ENCODE measurements at places on chromosomes 12 and 14.

DNA sequence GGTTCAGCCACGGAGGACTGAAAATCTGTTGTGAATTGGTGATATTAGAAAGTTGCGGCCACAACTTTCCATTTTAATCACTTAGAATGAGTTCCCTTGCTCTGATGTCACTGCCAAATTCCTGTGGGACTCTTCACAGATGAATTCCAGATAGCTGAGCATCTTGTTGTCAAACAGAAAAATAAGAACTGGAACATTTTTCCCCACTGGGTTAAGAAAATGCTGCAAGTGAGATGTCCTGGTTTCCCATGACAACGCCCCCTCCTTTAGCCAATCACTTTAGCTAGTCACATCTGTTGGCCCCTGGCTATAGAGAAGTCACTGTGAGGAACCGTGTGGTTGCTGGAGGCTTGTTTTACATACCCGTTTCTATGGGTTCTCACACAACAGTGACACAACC lies 135.9 kb downstream of the KTN1 start:
- DNase-seq = no peak

GRCh38 chr12:118061873-118062843 lies 1.2 kb upstream of the WSB2 start:
- DNase-seq = no peak

- DNase-seq = no peak
Observed at GRCh38 chr14:66600416-66600815, 92.5 kb downstream of the GPHN start.

DNA sequence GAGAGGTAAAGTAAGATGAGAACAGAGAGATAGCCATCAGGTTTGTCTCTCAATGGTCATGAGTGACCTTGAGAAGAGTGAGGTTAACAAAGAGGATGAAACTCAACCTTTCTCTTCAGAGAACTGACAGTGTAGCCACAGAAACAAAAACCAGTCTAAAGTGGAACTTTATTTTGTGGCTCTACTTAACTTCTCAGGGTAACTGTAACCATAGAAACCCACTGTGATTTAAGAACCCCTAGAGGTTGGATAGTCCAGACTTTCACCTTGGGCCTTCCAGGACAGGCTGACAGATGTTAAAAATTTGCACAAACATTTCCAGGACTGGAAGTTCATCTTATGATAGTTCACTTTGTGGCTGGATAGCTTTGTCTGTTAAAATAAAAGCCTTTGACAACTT lies 48.5 kb downstream of the ATP23 start:
- no peak for DNase-seq

GRCh38 chr14:104428333-104428851 lies 151.2 kb upstream of the C14orf180 start:
- DNase-seq = no peak

DNA sequence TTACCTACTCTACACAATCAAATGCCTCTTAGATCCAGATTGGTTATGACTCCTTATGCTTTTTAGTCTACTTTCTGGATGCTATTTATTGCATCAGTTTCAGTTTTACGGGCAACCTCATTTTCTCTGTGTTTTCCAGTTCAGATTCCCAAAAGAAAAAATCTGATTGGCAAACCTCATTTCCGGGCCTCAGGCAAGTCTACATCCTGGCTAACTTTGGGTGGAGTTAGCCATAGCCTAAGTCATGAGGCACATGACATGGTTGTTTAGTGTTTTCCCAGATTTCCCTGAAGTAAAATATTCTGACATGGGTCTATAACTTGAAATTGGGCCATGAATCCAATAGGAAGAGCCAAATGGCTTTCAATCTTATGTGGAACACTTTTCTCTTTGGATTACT lies 339.7 kb downstream of the NUAK1 start:
- DNase-seq = no peak

DNA sequence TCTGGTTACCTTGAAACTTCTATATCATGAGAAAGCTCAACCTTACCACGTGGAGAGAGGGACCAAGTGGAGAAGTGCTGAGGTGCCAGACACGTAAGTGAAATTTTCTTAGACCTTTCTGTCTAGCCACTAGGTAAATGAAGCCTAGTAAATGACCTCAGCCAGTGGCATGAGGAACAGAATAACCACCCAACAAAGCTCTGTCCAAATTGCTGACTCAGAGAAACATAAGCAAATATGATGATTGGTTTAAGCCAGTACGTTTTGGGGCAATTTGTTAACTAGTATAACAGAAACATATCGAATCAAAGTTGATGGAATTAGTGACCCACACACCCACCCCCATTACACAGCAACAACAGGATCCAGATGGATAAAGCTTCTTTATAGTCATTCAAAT lies 75.2 kb upstream of the MAX start:
- DNase-seq = no peak

DNA sequence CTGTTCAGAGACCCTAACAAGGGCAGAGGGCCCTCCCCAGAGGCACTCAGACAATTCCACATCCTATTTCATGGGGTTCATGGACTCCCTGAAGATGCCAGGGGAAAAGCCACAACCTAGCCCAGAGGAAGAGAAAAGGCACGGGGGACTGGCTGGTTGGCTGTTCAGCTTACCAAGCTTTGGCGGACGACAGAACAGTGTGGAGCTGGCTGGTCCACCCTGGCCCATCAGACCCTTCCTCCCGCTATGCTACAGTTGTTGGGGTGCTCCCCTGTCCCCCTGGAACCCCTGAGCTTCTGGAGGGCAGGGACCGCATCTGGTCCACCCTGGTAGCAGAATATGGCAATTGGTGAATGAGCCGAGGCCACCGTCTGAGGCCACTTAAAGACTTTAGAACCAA lies 6.3 kb downstream of the TESC start:
- no peak for DNase-seq

DNA sequence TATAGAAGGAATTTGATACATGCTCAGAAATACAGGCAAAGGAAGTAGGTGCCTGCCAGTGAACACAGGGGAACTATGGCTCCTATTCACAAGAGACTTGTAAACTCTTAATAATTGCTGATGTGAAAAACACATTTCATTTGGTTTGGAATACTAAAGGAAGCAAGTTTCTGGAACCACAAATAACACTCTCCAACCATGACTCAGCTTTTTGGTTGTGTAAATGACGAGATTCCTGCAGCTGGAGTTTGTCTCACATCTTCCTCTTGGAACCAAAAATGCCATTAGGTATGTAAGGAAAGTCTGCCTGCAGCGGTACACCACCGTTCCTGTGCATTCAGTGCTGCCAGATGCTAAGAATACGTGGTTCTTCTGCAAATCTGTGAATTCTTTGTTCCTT lies 4.5 kb upstream of the OR11H6 start:
- DNase-seq = no peak

GRCh38 chr14:31229009-31229408 lies 21.4 kb upstream of the HECTD1 start:
- no peak for DNase-seq

DNA sequence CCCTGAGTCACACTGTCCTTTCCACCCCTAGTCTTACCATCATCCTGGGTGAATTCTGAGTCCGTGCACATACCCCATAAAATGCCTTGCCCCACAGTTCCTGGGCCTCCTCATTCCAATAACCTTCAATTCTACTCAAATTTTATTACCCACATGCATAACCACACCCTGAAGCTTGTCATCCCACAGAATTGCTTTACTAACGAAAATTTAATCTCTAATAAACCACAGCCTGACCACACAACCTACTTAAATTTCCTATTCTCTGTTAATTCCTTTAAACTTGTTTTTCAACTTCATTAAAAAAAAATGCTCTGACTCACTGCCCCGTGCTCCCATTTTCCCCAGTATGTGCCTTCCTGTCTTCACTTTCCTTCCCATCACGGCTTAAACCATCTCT lies 205.9 kb downstream of the PHLDA1 start:
- no peak for DNase-seq

DNA sequence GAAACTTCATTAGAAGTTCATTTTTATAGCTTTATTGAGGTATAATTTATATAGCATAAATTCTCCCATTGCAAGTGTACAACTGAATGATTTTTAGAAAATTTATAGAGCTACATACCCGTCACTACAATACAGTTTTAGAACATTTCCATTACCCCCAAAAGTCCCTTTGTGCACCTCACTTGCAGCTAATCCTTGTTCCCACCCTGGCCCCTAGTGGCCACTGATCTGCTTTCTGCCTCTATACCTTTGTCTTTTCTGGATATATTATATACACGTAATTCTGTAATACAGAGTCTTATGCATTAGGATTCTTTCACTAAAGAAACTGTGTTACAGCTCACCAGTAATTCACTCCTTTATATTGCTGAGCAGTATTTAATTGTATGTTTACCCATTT lies 145.1 kb upstream of the DIO2 start:
- no peak for DNase-seq

GRCh38 chr14:30134936-30135335 lies 207.3 kb upstream of the PRKD1 start:
- DNase-seq = no peak

DNA sequence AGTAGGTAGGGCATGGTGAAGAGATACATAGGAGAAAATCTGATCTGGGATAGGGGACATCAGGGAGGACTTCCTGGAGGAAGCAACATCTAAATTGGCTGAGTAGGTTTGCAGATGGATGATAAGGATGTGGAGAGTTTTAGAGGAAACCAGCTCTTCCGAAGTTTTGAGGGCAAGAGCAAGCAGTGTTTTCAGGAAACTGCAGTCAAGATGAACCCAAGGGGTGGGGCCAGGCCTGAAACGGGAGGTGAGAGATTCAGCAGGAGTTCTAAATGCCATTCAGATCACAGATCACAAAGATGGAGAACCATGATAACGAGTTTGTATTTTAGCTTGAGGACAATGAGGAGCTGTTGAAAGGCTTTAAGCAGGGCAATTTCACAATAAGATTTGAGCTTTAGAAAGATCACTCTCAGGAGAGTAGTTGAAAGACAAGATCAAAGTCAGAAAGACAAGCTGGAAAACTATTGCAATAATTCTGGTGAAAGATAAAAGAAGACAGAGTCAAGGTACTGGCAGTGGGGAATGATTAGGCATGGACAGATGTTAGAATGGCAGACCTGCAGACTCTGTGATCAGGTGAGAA lies 70.1 kb upstream of the PLXNC1 start:
- no peak for DNase-seq

- DNase-seq = no peak
Observed at GRCh38 chr12:66829660-66830325, 150.9 kb upstream of the GRIP1 start.

GRCh38 chr12:85527192-85527591 lies 247.2 kb downstream of the ALX1 start:
- DNase-seq = no peak

DNA sequence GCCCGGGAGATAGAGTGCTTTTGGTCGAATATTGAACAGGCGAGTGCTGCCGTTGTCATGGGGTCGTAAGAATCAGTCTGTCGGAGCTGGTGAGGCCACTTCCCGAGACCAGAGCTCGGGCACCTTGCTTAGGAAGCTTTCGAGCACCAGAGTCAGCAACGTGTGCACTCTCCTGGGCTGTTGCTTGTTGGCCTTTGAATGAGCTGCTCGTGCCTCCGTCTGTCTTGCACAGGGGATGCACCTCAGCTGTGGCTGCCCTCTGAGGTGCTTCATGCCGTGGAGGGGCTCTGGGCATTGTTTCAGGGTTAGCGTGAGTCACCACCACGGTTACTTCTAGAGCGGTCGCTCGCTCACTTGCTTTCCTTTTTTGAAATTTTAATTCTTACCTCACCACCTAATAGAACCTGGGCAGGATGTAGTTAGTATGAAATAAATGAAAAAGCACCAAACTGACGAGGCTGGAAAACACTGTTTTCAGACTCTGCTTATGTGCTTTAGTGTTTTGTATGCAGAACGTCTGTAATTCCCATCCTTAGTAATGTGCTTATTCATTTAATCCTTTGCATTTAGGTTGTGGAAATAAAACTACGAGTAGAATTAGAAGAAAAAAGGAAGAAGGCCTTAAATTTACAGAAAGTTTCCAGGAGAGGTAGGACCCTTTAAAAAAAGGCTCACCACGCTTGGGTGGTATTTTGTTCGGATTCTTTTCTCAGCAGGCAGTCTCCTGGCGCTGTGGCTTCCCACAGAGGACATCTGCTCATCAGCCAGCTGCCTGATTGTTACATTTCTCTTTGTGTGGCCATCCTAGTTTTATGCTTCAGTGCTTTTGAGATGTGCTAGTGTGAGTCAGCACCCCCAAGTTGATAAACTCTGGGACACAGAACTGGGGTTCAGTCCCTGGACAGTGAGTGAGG lies 40.6 kb downstream of the EP400 start:
- DNase-seq = no peak

GRCh38 chr14:76090616-76091391 lies 60.9 kb upstream of the GPATCH2L start:
- no peak for DNase-seq

DNA sequence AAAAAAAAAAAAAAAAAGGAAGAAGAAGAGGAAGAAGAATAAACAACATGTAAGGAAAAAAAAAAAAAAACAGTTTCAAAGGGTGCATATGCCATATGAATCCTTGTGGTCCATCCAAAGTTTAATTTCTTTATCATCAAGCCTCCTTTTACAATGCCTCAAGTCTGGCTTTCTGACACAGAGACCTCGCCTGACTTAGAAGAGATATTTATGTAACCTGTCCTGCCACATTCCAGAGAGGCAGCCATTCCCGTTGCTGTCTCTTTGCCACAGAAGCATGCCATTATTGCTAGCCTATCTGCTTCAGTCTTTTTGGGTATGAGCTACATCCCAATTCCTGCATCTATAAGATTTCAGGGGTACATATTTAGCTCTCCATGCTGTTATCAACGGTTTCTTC lies 596.7 kb upstream of the ATP2B1 start:
- no peak for DNase-seq

GRCh38 chr12:66117242-66117641 lies 13.3 kb downstream of the LLPH start:
- DNase-seq = no peak

DNA sequence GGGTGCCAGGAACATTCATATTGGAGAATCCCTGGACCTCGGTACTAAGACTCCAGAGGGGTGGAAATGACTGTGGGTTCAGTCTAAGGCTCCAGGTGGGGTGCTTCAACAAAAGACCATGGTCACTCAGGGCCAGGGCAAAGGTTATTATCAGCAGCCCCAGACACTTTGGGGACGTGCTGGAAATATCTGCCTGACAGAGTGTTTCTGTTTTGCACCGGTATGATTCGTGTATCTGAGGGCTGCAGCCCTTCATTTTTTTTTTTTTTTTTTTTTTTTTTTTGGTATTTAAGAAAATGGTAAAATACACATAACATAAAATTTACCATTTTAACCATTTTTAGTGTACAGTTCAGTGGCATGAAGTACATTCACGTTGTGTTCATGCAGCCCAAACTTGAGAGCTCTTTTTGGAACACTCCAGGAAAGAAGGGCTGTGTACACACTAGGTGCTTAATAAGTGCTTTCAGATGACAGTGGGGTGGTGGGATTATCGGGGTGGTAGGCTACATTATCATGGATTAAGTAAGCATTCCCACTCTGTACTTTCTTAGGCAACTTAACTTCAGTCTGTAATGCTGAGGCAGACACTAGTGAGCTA lies 120.3 kb downstream of the CHST11 start:
- DNase-seq = no peak

- DNase-seq = no peak
Observed at GRCh38 chr12:71160585-71160984, 2.8 kb upstream of the TSPAN8 start.

DNA sequence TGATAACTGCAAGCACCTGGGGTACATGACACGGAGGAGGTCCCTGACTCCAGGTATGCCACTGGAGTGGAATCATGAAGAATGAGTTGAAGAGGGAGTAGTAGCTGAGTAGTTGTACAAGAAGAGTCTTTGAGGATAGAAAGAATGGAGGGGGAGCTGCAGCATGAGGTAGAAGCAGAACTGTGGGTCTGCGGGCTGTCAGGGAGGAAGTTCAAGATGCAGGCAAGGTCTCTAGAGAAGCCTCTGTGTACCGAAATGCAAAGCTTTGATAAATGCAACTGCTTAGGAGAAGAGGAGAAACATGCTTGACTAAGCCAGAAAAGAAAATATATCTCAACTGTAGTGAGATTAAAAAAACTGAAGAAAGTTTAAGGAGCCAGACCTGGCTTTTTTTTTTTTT lies 91.5 kb downstream of the CPNE8 start:
- DNase-seq = no peak

Measured in NCI-H1436 treated with DMSO at 0.1 percent for 48 hours (cell line).